Trophoblast cell (in vitro differentiated cells and primary cell): ENCODE measurements at places on chromosomes 5 and 9.

DNA sequence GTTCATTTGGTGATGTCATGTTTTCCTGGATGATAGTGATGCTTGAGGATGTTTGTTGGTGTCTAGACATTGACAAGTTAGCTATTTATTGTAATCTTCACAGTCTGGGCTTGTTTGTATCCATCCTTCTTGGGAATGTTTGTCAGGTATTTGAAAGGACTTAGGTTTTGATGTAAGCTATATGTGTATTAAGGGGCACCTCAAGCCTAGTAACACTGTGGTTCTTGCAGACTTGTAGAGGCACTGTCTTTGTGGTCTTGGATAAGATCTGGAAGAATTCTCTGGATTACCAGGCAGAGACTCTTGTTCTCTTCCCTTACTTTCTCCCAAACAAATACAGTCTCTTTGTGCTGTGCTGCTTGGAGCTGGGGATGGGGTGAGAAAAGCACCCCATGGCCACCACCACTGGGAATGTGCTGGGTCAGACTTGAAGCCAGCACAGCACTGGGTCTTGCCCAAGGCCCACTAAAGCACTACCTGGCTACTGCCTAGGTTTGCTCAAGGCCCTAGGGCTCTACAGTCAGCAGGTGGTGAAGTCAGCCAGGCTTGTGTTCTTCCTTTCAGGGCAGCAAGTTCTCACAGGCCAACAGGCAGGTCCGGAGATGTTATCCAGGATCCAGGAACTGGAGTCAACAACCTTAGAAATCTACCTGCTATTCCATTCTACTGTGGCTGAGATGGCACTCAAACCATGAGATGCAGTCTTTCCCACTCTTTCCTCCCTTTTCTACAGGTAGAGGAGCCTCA lies 49.3 kb upstream of the GNA14 start:
- DNase-seq, result no peak

DNA sequence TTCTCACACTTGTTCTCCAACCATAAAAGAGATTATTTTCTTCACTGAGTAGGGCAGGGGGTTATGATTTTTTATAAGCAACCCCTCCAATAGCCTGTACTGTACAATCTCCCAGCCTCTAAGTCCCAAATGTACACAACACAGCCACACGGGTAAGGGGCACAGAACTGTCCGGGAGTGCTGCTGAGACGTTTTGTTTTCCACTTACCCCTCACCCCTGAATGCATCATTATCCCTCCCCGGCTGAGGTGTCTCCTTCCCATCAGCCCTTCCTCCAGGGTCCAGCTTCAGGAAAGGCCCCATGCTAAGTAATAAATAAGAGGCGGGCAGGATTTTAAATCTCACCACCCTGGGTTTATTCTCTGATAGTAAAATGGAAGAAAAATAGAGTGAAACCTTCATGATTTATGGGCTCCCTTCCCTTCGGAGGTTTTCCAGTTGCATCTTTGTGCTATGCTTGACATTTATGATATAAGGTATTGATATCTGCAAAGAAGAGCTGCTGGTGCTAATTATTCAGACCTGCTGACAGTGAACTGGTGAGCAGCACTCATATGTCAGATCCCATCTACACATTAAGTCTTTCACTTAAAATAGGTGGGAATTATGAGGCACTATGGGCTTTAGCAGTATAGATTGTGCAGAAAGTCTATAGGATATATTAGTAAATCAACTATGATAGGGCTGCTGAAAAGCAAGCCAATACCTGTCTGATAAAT lies 67.2 kb upstream of the MEGF10 start:
- no peak for DNase-seq

DNA sequence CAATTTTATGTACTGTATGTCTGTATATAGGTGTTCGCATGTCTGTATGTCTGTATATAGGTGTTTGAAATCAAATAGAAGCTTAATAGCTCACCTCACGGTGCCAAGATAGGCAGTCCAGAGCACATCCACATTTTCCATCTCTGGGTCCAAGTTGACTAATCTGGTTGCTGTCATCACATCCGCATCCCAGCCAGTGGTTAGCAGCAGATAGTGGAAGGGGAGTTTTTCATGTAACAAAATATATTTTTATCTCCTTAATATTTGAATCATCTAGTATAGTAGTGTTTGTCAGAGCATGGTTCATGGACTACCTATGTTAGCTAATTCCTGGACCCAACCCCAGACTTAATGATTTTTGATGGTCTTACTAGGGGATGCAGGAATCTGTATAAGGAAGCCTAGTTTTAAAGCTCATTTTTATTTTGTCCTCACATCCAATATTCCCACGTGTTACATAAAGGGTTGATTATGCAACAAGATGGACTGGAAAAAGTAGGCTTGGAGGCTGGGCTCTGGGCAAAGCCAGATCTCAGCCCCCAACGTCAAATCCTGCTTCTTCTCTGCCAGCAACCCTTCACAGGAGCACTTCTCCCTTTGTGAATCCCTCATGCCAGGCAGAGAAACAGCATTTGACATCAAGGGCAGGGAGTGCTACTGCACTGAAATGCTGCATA lies 219.7 kb downstream of the ZSWIM6 start:
- no peak for DNase-seq

DNA sequence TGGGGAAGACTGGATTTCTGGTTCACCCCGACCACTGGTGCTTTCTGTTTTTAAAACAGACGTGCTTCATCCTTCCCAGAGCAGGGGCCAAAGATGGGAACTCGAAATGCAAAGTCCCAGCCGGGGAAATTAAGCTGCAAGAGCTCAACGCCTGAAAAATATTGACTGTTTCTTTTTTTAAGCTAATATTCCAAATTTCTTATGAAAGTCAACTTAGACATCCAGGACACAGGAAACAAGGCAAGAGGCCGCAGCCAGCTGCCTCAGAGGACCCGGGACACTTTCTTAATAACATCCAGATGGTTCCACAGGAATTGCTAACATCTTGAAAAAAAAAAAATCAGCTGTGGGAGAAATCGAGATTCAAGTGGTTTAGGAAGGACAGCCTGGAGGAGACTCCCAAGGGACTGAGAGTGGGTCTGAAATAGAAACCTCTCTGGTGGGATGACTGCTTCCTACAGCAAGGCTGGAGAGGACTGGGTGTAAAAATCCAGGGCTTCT lies 144.9 kb downstream of the FGF1 start:
- no peak for DNase-seq

DNA sequence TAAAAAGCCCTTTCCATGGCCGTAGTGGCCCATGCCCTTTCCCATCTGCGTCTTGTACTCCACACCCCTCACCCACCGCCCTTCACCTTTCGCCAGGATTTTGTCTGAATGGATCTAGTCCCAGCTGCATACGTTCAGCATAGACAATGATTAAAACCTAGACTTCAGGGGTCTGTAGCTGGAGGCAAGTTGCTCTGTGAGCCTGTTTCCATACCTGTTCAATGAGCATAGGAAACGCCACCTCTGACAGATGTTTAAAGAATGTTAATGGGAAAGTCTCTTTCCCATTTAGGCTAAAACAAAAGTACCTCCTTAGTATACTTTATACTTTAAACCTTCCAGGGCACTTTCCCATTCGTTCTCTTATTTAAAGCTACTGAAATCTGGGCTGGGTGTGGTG lies 105.7 kb downstream of the SPRY4 start:
- DNase-seq, result peak; percentile 85

DNA sequence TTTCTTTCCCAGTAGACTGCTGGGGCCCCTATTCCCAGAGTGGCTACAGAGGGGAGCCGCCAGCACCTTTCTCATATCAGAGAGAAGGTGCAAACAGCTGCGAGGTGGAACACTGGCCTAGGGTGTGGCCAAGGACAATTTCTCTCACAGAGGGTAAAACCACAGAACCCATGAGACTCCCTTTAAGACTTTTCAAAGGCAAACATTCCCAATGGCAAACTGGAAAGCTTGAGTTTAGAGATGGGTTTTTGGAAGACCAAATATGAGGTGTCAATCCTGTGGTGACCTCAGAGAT lies 335.1 kb upstream of the PIK3R1 start:
- DNase-seq, result no peak

GRCh38 chr9:79489261-79490000 lies 82.3 kb upstream of the TLE4 start:
- peak; percentile 50 for DNase-seq

GRCh38 chr5:136236479-136237083 lies 43.6 kb upstream of the SMIM32 start:
- no peak for DNase-seq

GRCh38 chr9:91690540-91691249 lies 259.3 kb downstream of the ROR2 start:
- no peak for DNase-seq

- no peak for DNase-seq
Observed at GRCh38 chr9:110112792-110113191, 95.2 kb downstream of the C9orf152 start.

GRCh38 chr5:74772359-74772758 lies 5.3 kb downstream of the NSA2 start:
- DNase-seq, result no peak

DNA sequence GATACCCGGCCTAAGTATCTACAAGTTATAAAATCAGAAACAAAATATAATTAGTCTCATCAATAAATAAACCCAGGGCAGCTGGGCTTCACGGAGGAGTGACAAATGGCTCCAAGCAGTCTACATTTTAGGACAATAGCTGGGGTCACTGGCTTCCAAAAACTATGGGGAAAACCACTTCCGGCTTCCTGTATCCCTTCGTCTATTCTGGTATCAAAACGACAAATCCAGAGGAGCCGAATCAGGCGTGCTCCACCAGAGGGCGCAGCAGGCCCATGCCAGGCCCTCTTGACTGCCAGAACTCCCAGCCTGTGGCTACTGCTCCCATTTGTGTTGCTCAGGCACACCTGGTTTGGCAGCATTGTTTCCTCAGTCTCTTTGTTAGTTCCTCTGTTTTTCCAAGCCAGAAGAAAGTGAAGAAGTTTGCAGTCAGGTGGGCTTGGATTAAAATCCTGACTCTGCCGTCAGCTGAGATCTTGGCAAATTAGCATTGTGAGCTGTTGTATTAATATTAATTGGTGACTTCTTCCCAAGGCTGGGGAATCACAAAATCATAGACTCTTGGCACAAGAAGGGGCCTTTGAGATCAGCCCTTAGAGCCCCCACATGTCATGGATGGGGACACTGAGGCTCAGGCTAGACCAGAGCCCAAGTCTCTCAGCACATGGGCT lies 11.6 kb upstream of the RAB14 start:
- peak; percentile 96 for DNase-seq

GRCh38 chr9:38292480-38292879 lies 100.0 kb upstream of the ALDH1B1 start:
- no peak for DNase-seq

- DNase-seq, result no peak
Observed at GRCh38 chr9:137783521-137783920, 94.1 kb upstream of the CACNA1B start.

- DNase-seq, result no peak
Observed at GRCh38 chr5:140224658-140225057, 49.7 kb downstream of the CYSTM1 start.

DNA sequence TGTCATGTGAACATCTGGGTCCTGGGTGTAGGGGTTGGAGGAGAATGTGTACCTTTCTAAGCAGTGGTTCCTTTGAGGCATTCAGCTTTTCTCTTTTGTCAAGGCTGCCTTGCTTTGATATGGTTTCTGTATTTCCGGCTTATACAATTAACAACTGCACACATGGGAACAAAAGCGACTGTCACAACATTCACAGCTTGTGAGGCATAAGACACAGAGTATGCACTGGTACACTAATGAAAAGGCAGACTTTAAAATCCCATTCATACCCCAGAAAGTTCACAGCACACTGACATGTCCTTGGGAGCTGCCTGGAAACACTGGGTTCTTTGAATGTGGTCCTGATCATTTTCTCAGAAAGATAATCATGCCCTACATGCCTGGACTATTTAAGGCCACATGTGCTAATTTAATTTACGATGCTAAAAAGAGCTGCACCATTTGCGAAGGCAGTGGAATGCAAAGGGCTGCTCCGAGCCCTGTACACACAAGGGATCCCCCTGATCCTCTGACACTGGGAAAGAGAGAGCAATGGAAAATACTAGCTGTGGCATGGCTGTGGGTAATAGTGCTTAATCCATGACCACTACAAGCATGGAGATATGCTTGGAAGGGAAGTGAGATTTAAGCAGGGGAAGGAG lies 131.8 kb downstream of the EFNA5 start:
- DNase-seq, result no peak

DNA sequence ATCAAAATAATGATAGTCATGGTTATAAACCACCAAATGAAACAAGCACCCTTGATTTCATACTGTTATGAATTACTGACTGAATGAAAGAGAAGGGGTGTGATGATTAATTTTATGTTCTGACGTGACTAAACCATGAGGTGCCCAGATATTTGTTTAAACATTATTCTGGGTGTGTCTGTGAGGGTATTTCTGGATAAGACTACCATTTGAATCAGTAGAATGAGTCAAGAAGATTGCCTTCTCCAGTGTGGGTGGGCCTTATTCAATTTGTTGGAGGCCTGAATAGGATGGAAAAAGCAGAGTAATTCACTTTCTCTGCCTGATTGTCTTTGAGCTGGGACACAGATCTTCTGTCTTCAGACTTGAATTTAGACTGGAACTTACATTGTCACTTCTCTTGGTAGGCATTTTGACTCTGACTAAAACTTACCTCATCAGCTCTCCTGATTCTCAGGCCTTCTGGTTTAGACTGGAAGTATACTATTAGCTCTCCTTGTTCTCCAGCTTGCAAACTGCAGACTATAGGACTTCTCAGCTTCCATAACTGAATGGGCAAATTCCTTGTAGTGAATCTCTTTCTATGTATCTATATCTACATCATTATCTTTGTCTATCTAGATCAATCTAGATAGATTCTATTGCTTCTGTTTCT lies 321.9 kb upstream of the TARS1 start:
- no peak for DNase-seq

DNA sequence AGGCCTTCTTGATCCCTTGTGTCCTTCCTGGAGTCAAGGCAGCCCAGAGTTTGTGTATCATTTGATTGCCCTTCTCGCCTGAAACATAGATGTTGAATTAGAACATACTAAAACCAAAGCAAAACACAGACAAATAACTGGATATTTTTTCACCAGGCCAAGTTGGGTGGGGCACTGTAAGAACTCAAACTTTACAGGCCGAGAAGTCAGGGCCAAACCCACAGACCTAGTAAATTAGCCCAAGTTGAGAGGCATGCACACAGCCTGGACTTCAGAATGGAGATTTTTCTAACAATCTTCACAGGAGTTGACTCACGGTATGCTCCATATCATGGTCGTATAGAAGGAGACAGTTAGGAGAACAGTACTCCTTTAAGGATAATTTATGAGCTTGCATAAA lies 121.7 kb downstream of the PIK3R1 start:
- DNase-seq, result no peak
